ENCODE measurements at places on chromosomes 3 and 15.

DNA sequence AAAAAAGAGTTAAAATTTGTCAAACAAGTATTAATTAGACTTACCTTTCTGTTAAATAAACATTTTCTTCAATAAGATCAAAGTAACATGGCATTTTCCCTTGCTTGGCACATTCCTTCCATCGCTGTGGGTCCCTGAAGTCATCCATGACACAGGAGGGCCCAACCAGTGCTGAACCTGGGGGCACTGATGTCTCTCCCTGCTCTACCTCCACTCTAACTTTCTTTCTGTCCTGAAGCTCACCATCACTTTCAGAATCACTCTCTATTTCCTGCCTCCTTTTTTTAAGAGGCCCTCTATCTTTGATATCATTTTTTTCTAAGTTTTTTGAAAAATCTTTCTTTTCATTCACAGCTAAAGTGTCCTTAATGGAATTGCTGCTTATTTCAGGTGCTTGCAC, 43.8 kb downstream of the SETD2 start:
- no peak for DNase-seq

GRCh38 chr15:43285609-43286037, 18.9 kb upstream of the TGM5 start:
- peak; percentile 56 for DNase-seq

GRCh38 chr3:27752926-27753325, 30.8 kb upstream of the EOMES start:
- DNase-seq, result no peak

- DNase-seq, result no peak
Observed at GRCh38 chr15:22941179-22941578, 39.0 kb downstream of the CYFIP1 start.

GRCh38 chr3:32229565-32229964, 8.9 kb upstream of the CMTM8 start:
- DNase-seq, result no peak

- DNase-seq, result no peak
Observed at GRCh38 chr15:89291934-89292438, 42.6 kb downstream of the POLG start.

- no peak for DNase-seq
Observed at GRCh38 chr3:67723863-67724262, 69.5 kb upstream of the SUCLG2 start.

- DNase-seq, result no peak
Observed at GRCh38 chr15:70519004-70519365, 244.4 kb downstream of the UACA start.

DNA sequence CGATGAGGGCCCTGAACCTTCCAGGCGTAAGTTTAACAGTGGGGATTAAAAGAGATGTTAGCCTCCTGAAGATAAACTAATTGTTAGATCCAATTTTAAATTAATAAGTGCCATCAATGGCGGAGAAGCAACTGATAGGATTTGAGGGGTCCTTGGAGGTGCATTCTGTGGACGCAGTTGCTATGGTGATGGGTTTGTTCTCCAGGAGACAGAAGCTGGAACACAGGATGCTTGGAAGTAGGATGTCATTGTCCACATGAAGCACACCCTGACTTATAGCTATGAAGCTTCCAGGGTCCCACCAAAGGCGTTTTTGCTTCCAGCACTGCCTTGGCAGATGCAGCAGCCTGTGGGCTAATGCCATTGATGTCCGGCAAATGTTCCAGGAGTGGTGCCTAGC, 331.0 kb upstream of the IL12A start:
- DNase-seq, result no peak

DNA sequence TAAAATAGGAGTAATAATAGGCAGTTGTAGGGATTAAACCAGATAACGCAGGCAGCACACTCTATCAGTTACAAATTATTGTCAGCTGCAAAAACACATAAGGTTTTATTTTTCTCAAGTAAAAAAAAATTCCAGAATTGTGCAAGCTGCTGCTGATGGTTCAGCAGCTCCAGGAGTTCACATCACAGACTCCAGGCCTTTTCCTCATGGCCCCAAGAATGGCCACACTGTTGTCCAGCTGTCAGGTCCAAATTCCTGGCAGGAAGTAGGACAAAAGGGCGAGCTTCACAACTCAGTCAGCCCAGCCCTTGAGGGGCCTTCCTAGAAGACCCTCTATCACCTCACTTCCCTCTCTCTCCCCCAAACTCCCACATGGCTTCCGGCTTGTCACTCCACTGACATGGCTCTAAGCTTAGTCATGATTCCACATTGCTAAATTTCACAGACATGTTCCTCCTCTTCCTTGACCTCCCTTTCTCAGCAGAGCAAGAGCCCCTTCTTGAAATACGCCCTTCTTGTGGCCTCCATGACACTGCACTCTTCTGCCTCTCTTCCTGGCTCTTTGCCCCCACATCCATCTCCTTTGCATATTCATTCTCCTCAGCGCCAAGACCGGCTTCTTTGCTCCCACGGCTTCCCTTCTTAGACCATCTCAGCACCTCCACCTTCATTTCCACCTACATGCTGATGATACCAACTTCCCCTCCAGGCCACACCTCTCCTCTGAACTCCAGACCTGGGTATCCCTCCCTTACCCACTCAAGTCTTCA, 27.4 kb upstream of the FAM174B start:
- DNase-seq, result peak; percentile 38
